ENCODE measurements at places on chromosomes 4 and X.

GRCh38 chr4:163693211-163693610 is 198.7 kb downstream of the TMA16 start:
- DNase-seq = no peak

GRCh38 chrX:23908219-23909004 is 606 bp downstream of the CXorf58 start:
- DNase-seq = no peak

- no peak for DNase-seq
These were observed 57.1 kb upstream of the EFHC2 start for GRCh38 chrX:44400588-44400987.

DNA sequence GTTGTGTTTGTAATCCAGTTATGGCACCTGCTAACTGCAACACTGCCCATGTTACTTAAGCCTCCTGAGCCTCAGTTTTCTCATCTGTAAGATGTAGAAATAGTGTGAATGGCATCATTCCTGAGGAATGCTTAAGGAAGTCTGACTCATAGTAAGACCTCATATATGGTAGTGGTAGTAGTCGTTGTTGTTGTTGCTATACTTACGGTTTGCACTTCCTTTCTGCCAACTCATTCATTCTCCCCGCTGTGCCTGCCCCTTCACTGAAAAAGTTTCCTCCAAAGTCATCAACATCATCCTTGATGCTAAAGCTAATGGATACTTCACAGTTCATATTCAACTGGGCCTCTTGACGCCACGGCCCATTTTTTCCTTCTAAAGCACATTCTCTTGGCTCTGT is 54.2 kb upstream of the SPANXN3 start:
- DNase-seq = no peak

DNA sequence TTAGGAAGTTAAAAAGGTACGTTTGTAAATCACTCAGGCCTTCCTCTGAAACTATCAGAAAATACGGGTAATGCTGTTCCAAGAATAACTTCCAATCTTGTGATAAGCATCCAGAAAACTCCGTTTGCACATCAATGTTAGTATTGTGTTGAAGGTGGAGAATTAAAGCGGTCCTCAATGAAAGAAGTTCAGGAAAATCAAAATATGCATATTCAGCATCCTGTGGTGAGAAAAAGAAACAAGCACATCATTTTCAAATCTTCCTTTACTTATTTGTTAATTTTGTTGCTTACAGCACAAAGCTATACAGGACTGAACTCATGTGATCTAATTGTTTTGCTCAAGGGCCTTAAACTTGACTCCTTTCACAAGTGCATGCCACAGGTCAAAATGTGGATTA is 18.5 kb downstream of the DDX60L start:
- no peak for DNase-seq

DNA sequence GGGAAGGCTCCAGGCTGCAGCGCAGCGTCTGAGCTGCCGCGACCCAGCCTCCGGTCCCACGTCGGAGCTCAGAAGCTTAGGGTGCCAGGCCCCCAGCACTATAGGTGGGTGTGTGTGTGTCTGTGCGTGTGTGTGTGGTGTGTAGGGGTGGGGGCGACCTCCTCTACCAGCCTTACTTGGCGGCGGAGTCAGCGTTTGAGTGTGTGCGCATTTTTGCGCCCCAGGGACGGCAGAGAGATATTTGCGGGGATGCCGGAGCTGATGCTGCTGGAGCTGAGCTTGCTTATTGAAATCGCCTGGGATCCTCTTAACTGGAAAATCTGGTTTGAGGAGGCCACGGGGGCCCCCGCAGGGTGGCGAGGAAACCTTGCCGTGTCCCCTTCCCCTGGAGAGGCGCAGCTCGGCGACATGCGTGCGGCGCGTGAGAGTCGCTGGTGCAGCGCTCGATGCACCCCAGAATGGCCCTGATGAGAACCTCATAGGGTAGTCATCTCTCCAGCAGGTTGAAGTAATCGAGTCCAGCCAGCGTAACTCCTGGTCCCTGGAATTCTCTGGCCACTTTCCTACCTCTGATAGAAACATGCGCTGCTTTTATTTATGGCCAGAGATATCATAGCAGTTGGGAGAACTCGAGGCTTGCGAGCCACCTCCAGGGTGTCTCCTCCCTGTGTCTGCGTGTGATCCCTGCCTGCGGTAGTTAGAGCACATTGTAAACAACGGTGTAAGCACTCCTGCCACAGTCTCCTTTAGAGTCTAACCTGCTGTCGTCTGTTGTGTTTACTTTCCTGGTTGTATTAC is 2.7 kb downstream of the ADGRL3 start:
- DNase-seq = no peak

GRCh38 chr4:43243433-43244116 is 351.1 kb downstream of the GRXCR1 start:
- DNase-seq = no peak

GRCh38 chrX:19772096-19772821 is 115.1 kb downstream of the SH3KBP1 start:
- no peak for DNase-seq

GRCh38 chr4:33696586-33696985 is 2547.7 kb downstream of the ARAP2 start:
- no peak for DNase-seq

Data from stimulated activated naive B cell treated with anti-CD40 and anti-IgM and Interleukin-4, amounts not matched to agents 10 μg/mL and 1 μg/mL and 100 μg/mL, for 72 hours (primary cell).